Ovary (tissue), 10 donors: ENCODE measurements at places on chromosomes 5 and 9. TPM values are rescaled to one million over a fixed set of nuclear protein-coding genes. Genes with fewer than 3 reads are reported as not detected.

DNA sequence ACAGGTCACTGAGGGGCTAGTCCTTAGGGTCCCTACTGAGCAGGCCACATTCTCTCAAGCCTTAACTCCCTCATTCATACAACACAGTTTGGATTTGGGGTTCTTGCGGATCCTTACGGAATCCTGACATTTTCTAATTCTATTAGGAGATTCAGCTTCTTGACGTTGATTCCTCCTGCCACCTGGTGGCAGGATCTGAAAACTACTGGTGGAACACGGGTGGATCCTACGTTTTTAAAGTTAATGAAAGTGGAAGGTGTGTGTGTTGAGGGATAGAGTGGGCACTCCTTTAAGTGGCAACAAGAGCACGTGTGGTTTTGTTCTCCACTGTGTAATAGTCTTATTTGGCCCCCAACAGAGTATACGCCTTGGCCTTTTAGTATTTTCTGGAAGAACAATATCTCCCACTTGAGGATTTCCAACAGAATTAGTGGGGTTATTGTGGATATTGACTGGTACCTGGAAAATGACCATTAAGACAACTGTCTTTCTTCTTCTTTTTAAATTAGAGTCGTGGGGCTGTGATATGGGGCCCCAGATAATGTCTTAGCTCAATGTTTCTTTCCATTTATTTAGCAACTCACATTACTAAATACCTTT lies 25.2 kb downstream of the SLC28A3 start:
- H3K27ac ChIP-seq, result no peak overlapping the region
- peak; percentile 22 for DNase-seq
- no peaks in the 10 kb centered on the region for H3K36me3 ChIP-seq
- no peaks in the 10 kb centered on the region for H3K27me3 ChIP-seq

The FOXD4L4 gene
- total RNA-seq, result 0.11 TPM

GRCh38 chr9:133280392-133280791 lies 5.4 kb upstream of the ABO start:
- H3K27me3 ChIP-seq, result no peaks in the 10 kb centered on the region
- H3K36me3 ChIP-seq, result no peaks in the 10 kb centered on the region
- H3K4me3 ChIP-seq, result no peak overlapping the region
- H3K27ac ChIP-seq, result no peak overlapping the region
- no peak for DNase-seq
- no peaks in the 10 kb centered on the region for H3K4me1 ChIP-seq

GRCh38 chr5:146910239-146910638 lies 31.7 kb upstream of the PPP2R2B start:
- H3K36me3 ChIP-seq, result no peaks in the 10 kb centered on the region
- H3K4me1 ChIP-seq, result no peaks in the 10 kb centered on the region
- no peak overlapping the region for H3K4me3 ChIP-seq
- H3K27me3 ChIP-seq, result no peaks in the 10 kb centered on the region
- H3K27ac ChIP-seq, result no peak overlapping the region
- DNase-seq, result no peak

The CCDC192 gene
- total RNA-seq, result 1.4 TPM

The HIGD2A gene
- 103 TPM for total RNA-seq

GRCh38 chr5:76401801-76402250 lies 1.3 kb upstream of the IQGAP2 start:
- DNase-seq, result no peak
- peaks cover 9% of the 10 kb centered on the region for H3K4me1 ChIP-seq
- H3K4me3 ChIP-seq, result peak overlapping the region; percentile 46

The PDZD2 gene
- 29.8 TPM for total RNA-seq

DNA sequence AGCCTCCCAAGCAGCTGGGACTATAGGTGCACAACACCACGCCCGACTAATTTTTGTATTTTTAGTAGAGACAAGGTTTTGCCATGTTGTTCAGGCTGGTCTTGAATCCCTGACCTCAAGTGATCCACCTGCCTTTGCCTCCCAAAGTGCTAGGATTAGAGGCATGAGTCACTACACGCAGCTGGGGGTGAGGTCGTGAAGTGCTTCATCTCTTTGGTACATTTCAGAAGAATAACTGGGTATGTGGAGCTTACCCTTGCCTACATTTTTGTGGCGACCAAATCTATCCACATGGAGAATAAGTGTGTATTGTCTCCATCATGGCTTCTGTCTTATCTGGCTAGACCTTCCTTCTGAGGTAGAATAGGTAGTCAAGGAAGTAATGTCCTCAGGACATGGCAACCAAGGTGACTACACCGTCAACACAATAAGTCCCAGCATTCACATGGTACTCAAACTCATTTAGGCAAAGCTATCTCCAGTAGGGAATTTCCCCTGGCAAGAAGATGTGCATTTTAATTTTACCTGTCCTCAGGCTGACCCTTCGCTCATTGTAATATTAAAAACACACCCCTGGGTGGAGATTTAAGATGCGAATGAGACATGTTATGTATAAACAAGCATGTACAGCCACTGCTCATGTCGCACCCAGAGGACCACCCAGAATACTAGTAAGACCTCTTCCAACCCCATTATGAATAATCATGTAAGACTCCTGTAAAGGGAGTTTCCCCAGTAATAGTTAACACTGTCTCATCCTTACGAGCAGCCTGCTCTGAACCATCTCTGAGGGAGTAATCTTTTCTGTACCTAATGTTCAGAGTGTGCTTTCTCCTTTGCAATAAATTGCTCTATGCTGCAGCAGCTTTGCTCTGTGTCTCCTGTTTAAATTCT lies 1173.2 kb downstream of the TAF11L14 start:
- no peaks in the 10 kb centered on the region for H3K36me3 ChIP-seq
- H3K4me1 ChIP-seq, result no peaks in the 10 kb centered on the region
- H3K27me3 ChIP-seq, result no peaks in the 10 kb centered on the region
- no peak overlapping the region for H3K27ac ChIP-seq
- no peak overlapping the region for H3K4me3 ChIP-seq

The ZNF354C gene
- 9.1 TPM for total RNA-seq

GRCh38 chr5:95191330-95191729 lies 93.6 kb downstream of the MCTP1 start:
- no peak overlapping the region for H3K27ac ChIP-seq
- no peaks in the 10 kb centered on the region for H3K36me3 ChIP-seq
- no peak overlapping the region for H3K4me3 ChIP-seq
- H3K4me1 ChIP-seq, result no peaks in the 10 kb centered on the region
- H3K27me3 ChIP-seq, result no peaks in the 10 kb centered on the region

DNA sequence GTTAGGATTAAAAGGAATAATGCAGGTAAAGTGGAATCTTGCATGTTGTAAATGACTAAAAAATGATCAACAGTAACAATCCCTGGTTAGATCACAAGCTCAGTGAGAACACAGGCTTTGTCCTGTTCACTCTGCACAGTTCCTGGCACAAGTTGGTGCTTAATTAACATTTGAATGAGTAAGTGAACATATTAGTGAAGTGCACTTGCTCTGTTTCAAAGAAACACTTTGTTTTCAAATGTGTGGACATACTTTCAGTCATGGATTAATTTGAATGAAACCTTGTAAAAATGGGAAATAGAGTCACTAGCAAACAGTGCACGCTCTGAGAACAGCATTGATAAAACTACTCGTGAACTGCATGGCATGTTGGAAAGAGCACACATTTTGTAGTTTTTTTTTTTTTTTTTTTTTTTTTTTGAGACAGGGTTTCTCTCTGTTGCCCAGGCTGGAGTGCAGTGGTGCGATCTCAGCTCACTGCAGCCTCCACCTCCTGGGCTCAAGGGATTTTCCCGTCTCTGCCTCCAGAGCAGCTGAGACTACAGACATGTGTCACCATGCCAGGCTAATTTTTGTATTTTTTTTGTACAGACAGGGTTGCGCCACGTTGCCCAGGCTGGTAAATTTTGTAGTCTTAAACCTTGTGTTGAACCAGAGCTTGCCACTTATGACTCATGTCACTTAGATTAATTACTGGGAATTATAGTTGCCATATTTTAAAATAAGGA lies 159.9 kb downstream of the LURAP1L start:
- H3K4me3 ChIP-seq, result no peak overlapping the region
- no peak overlapping the region for H3K27ac ChIP-seq
- no peaks in the 10 kb centered on the region for H3K36me3 ChIP-seq
- H3K4me1 ChIP-seq, result no peaks in the 10 kb centered on the region
- no peaks in the 10 kb centered on the region for H3K27me3 ChIP-seq
- no peak for DNase-seq

DNA sequence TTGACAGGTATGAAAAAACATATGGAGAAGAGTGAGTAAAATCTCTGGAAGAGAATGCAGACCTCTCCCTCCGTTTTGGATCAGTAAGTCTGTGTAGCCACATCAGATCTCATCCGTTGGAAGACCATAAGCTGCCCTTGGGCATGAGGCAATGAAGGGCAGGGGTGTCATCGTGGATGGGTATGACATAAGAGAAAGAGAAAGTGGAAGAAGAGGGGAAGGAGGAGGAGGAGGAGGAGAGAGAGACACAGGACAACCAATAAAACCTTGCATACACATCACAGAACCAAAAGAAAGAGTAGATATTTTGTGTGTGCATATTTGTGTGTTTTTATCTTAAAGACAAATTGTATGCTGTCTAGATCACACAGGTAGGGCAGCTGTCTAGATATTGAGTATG lies 50.7 kb downstream of the PRRC1 start:
- no peaks in the 10 kb centered on the region for H3K36me3 ChIP-seq
- H3K27ac ChIP-seq, result no peak overlapping the region
- no peak overlapping the region for H3K4me3 ChIP-seq

DNA sequence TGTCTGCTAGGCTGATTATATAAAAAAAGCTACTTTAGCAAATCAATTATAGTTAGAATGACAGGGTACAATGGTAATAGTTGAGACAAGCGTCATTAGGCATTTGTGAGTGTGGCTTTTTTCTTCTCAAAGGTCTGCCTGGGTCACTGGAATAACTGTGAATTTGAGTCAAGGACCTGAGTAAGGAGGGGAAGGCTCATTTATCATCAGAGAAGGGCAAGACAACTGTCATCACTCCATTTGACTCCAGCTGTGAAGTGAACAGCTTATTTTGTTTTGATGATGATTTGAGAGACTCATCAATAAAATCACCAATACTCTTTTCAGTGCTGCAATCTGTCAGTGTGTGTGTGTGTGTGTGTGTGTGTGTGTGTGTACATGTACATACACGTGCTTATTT lies 118.6 kb downstream of the MAT2B start:
- DNase-seq, result no peak
- no peaks in the 10 kb centered on the region for H3K27me3 ChIP-seq
- H3K4me3 ChIP-seq, result no peak overlapping the region

GRCh38 chr5:81639556-81639955 lies 111.3 kb downstream of the SSBP2 start:
- H3K27ac ChIP-seq, result no peak overlapping the region
- DNase-seq, result no peak
- H3K4me1 ChIP-seq, result no peaks in the 10 kb centered on the region
- H3K27me3 ChIP-seq, result no peaks in the 10 kb centered on the region
- no peaks in the 10 kb centered on the region for H3K36me3 ChIP-seq

GRCh38 chr9:132244582-132245455 lies 83.0 kb downstream of the NTNG2 start:
- peaks cover 5% of the 10 kb centered on the region for H3K4me1 ChIP-seq
- DNase-seq, result no peak
- no peak overlapping the region for H3K4me3 ChIP-seq
- no peak overlapping the region for H3K27ac ChIP-seq
- H3K27me3 ChIP-seq, result no peaks in the 10 kb centered on the region
